ENCODE measurements at places on chromosomes 7 and 10.
A peak's percentile ranks its signal among the peaks of the same experiment; 100 is the strongest.

GRCh38 chr10:14192746-14193145 lies 138.0 kb downstream of the FRMD4A start:
- no peak for DNase-seq

DNA sequence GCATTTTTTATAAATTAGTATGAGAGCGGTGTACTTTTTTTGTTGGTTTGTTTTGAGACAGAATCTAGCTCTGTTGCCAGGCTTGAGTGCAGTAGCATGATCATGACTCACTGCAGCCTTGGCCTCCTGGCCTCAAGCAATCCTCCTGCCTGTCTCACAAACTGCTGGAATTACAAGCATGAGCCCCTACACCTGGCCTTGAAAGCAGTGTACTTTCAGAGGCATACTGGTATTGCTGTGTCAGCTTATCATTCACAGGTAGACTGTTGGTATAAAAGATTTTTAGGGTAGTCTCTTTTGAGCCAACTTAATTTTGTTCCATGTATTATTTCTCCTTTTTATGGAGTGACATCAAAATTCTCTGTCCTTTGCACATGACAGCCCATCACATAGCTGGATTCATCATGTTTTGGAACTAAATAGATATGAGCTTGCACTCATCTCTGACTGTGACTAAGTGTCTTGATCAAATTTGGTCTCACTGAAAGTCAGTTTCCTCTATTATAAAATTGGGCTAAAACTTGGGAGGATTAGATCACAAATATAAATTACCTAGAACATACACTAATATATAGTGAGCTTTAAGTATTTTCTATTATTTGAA lies 12.4 kb downstream of the GNAT3 start:
- DNase-seq: peak; percentile 85

- peak; percentile 13 for DNase-seq
Observed at GRCh38 chr7:117164620-117165019, 158.2 kb downstream of the WNT2 start.

DNA sequence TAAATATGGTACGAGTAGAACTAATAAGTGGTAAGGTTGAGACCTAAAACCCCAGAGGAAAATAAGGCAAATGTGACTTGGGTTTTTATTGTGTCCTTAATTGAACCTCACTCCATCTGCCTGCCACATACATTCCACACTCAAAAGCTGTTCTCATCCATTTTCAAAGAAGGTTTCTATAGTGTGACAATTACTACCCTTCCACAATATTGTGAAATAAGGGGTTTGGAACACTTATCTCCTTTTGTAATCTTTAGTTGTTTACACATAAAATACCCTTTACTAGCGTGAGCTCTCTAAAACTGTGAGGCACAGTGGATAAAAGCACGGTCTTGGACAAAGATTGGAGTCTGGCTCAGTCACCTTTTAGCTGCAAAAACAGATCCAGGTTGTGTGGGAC lies 166.6 kb downstream of the THSD7A start:
- DNase-seq: no peak

GRCh38 chr10:84015877-84016595 lies 123.3 kb upstream of the GHITM start:
- DNase-seq: no peak

DNA sequence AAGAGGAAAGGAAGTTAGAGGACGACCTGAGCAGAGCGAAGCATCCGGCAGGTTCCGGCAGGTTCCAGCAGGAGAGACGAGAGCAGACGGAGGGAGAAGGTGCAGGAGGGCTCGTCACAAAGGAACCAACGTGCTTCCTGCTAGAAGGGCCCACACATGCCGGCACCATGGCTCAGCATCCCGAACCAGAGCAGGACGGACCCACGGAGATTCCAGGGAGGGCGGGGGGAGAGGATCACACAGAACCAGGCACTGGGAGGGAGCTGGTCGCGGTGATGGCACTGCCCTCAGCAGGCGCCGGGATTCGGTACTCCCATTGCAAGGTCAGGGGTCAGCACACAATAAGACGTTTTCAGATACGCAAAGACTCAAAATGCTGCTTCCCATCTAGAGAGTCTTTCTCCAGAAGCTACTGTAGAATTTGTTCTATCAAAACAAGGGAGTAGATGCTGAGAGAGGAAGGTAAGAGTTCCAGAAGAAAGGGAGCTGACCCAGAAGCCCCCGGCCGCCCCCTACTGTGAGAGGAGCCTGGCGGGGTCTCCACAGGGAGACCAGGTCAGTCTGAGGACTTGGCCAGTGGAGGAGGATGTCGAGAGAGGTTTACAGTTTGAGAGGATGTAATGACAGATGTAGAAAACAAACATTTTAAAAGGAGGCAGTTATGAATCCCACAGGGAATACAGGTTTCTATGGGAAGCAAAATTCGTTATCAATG lies 23.6 kb upstream of the PWWP2B start:
- DNase-seq: no peak

- peak; percentile 60 for DNase-seq
Observed at GRCh38 chr7:23373151-23374004, 74.2 kb downstream of the MALSU1 start.

- no peak for DNase-seq
Observed at GRCh38 chr7:131999193-131999592, 442.8 kb upstream of the PODXL start.

DNA sequence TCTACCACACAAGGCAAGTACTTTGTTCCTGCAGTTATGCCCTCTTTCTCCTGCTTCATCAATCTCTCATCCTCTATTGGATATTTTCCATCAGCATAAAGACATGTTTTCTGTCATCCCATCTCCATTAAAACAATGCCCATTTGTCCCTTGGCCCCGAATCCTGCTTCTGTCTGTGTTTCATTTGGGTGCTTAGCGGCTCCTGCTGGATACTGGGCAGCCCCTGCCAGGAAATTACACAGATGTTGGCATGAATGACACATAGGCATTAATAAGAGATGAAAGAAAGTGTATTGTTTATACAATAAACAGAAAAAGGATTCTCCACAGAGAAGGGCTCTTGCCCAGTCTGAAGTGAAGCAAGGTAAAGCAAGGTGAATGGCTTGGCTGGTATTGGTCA lies 765.3 kb downstream of the REEP3 start:
- no peak for DNase-seq

DNA sequence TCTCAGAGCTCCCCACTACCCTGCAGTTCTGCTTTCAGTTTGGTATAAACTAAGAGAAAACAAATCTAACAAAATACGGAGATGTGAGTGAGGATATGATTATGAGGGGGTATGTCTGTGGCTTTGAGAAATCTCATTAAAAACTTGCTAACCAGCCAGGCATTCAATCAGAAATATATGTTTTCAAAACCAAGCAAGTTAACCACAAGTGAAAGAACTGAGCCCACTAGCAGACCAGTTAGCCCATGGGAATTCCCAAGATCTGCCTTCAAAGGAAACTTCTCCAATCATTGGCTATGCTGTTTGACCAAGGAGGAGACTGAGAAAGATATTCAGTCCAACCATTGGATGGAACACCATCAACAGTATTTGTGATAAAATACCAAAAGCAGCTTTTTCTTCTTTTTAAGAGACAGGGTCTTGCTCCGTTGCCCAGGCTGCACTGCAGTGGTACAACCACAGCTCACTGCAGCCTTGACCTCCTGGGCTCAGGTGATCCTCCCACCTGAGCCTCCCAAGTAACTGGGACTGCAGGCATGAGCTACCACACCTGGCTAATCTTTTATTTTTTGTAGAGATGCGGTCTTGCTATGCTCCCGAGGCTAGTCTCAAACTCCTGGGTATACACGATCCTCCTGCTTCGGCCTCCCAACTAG lies 41.2 kb downstream of the FGFR2 start:
- DNase-seq: peak; percentile 13

DNA sequence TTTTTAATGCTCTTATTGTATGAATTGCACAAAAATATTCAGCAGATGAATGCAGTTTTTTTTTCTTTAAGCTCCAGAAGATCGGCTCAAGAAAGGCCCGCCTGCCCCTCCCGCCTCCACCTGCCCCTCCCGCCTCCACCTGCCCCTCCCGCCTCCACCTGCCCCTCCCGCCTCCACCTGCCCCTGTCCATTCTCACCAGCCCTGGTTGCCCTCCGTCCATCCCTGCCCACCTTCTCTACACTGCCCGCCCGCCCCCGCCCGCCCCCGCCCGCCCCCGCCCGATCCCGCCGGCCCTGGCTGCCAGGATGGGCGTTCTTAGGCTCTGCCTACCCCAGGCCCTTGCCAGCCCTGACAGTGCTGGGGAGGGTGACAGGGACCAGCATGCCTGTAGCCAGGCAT lies 67.4 kb downstream of the GLRX3 start:
- no peak for DNase-seq

DNA sequence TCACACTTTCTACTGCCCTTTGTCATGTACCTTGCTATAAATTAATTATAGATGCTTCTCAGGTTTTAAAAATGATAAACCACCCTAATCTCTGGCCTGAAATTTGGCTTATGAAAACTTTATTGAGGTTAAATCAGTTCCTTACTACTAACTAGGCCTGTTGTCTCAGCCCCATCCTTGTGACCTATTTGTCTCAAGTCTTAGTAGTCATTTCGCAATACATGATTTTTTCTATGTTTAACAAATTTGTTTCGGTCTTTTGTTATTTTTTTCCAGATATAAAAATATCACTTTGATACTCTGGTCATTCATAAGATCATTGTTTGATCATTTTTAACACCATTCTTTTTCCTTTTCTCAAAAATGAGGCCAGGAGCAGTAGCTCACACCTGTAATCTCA lies 411.6 kb downstream of the GFRA1 start:
- no peak for DNase-seq

GRCh38 chr7:156609010-156609877 lies 31.3 kb upstream of the RNF32 start:
- DNase-seq: no peak

- peak; percentile 94 for DNase-seq
Observed at GRCh38 chr7:78095549-78095948, 297.0 kb downstream of the PHTF2 start.

DNA sequence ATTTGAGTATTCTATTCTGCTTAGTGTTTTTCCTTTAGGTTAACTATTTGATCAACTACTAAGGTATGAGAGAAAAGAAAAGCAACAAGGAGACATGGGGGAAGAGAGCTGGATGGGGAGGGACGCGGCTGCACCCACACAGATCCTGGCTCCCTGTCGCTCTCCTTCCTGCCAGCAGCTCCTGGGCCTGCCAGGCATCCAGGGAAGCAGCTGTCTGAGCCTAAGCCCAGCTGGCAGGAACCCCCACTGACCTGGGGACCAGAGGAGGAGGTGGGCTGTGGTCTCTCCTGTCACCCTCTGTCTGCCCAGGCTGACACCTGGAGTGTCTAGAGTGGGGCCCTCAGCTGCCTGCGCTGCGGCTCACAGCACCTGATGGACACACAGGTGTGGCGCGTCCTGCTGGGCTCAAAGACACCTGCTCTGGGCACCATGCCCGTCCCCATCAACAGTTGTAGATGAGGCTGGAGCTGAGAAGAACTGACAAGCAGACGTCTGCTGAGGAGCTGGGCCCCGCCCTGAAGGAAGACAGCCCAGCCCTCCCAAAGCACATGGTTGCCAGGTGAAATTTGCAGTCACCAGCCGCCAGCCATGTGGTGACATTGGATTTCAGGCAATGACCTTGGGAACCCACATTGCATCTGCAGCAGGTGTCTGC lies 207.9 kb downstream of the PLXNA4 start:
- DNase-seq: no peak

- peak; percentile 95 for DNase-seq
Observed at GRCh38 chr7:73899731-73900142, 38.8 kb downstream of the TMEM270 start.

- peak; percentile 84 for DNase-seq
Observed at GRCh38 chr7:111561904-111562732, at the start of gene IMMP2L. IMMP2L (minus strand) TSS chr7:111562492.

DNA sequence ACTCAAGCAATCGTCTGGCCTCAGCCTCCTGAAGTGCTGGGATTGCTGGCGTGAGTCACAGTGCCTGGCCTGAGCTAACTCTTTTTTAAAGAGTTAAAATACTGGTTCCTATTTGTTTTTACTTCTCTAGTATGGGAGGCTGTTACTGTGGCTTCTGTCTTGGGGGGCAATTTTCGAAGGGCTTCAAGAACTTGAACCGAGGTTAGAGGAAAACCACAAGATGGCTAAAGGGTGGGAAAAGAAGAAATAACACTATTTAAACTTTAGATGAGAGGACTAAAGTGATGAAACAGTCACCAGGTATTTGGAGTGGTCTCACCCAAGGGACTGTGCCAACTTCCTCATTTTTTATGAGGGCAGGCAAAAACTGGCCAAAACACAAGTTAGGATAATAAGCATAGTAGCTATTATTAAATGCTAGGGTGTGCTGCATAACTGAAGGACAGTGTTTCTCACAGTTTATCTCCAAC lies 17.8 kb downstream of the MET start:
- peak; percentile 66 for DNase-seq

DNA sequence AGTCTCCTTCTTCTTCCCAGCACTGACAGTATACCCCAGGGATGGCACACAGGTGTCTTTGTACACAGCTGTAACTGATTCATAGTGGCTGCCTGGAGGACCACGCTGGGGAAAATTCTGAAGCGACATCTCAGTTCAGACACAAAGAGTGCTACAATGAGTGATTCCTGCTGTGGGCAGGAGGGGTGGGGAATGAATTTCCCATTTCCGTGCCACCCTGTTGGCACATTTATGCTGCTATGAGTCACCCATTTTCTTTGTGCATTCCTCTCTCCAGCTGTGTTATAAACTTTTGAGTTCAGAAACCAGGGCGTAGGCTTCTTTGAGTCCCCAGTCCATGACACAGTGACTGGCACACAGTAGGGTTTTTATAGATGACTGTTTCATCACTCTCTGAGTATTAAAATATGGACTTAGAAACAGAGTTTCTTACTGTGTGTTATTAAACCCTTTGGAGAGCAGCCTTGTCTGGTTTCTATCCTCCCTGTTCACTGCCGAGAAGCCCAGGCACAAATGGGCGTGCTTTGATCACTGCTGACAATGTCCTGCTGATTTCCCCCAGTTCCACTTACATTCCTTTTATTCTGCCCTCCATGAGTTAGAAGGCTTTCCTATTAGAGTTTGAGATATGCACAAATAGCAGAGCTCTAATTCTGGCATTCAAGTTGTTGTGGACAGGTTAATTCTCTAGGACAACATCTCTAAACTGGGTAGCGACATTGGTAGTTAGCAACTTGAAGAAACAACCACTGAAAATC lies 24.0 kb upstream of the NPS start:
- peak; percentile 57 for DNase-seq

DNA sequence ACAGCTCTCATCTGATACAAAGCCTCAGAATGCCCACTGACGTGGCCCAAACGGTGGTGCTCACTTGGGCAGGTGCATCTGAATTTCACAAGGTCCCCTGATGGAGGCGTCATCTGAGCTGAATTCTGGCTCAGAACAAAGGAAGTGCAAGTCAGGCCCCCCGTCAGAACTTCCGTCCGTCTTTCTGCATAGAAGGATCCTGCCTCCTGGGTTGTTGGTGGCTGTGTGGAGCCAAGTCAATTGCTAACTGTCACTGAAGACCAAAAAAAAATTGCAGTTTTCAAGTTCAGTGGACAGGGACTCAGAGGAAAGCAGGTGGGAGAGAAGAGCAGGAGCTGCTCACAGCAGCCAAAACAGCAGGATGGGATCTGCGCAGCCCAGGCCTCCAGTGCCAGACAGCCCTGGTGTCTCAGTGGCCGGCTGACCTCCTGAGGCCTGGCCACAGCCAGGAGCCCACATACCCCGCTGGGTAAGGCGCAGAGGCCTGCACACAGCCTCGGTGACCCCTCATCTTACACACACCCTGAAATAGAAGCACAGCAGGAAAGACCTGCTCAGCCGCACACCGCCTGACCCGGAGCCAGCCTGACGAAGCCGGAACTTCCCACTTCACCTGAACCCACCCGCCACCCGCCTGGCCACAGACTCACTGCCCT lies 49.4 kb downstream of the PYROXD2 start:
- DNase-seq: no peak

All from fibroblast of skin of back (primary cell).